ENCODE measurements at places on chromosomes 16 and 17.

GRCh38 chr16:62225675-62226074, 189.4 kb upstream of the CDH8 start:
- peak; percentile 76 for DNase-seq

DNA sequence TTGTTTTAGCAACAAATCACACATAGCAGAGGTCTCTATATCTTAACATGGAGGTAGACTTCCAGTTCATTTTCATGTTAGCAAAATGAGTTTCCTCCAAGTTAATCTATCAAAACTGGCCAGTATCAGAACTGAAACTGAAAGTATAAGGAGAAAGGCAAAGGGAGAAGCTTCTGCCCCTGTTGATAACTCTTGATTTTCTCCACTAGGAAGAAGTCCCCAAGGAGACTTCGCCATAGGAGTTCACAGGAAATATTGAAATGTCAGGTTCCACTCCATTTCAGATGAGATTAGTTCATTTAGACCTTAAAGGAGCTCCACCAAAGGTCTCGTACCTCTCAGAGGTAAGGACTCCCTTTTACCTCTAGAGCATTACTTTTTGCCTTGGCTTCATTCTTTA, 1.2 kb upstream of the OGFOD3 start:
- DNase-seq, result no peak

GRCh38 chr17:57530508-57530907, 214.6 kb downstream of the CCDC182 start:
- no peak for DNase-seq

GRCh38 chr17:8466873-8467272, 31.2 kb downstream of the NDEL1 start:
- DNase-seq, result no peak

- DNase-seq, result no peak
Observed at GRCh38 chr17:76032073-76032779, 5.1 kb upstream of the EVPL start.

- DNase-seq, result no peak
Observed at GRCh38 chr16:83392743-83393142, 415.0 kb upstream of the HSBP1 start.

DNA sequence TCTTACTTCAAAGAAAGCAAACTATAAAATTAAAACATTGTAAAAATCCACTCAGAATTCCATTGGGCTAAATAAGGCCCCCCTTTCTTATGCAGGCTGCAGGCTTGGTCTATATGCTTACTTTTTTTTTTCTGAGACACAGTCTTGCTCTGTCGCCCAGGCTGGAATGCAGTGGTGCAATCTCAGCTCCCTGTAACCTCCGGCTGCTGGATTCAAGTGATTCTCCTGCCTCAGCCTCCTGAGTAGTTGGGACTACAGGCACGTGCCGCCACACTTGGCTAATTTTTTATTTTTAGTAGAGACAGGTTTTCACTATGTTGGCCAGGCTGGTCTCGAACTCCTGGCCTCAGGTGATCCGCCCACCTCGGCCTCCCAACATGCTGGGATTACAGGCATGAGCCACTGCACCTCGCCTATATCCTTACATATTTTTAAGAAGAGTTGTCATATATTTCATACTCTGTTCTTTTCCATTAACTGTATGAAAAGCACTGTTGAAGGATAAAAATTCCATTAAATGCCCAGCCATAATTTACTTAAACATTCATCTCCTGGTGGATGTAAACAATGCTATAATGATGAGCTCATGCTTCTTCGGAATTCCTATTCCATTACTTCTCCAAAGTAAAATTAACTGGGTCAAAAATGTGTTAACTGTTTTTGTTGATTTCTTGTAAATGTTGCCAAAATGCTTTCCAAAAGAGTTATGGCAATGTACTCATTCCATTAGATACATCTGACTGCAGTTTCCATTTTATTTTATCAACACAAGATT, 17.8 kb downstream of the SNN start:
- DNase-seq, result peak; percentile 41

- no peak for DNase-seq
Observed at GRCh38 chr17:5065227-5065744, 13.0 kb upstream of the ZFP3 start.

DNA sequence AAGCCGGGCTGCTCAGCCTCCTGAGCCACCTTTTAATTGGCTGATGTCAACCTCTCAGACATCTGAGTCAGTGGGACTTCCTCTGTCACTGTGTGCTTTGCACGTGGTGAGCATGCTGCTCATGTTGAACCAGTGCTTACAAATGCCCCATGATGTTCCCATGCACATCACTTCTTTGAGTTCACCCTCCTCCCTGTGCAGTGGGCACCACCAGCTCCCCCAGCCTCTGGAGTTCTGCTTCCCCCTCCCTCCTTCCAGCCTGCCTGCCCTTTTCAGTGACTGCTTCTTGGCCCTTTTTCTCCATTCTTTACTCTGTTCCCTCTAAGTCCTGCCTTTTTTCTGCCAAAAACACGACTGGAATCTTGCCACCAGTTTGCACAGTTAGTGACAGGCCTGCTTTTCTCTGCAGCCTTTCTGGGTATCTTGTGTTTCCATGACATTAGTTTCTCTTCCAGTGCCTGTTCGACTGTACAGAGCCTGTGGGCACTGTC, 41.6 kb downstream of the USP10 start:
- DNase-seq, result peak; percentile 5

- peak; percentile 44 for DNase-seq
Observed at GRCh38 chr16:2250652-2251295, 613 bp downstream of the ECI1 start.

GRCh38 chr16:54942353-54942943, 11.8 kb downstream of the IRX5 start:
- DNase-seq, result no peak

DNA sequence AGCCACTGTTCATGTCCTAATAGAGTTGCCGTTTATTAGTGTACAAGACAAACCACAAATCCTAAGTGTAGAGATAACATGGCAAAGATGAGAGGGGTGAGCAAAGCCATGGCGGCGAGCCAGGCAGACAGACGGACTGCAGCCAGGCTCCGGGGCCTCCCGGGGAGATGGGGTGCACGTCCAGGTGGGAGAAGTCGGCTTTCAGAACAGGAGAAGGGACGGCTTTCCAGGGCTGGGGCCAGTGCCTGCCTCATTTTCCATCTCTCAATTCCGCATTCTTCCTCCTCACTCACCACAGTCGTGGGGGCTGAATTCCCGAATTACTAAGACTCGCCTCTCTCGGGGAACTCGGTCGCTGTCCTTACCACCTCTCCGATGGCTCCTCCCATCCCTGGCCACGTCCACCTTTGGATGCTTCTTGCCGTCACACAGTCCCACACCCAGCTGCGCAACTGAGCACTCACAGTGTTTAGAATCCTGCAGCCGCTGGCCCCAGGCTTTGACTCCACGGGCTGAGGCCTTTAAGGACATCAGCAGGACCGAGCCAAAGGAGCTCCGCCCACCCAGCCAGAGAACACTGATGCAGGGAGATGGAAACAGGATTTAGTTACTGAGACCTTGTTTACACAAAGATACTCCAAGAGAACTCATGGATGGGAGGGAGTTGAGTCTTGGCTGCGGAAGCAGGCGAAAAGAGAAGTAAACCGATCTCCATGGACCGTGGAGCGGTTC, 59.7 kb downstream of the RNF112 start:
- DNase-seq, result no peak

DNA sequence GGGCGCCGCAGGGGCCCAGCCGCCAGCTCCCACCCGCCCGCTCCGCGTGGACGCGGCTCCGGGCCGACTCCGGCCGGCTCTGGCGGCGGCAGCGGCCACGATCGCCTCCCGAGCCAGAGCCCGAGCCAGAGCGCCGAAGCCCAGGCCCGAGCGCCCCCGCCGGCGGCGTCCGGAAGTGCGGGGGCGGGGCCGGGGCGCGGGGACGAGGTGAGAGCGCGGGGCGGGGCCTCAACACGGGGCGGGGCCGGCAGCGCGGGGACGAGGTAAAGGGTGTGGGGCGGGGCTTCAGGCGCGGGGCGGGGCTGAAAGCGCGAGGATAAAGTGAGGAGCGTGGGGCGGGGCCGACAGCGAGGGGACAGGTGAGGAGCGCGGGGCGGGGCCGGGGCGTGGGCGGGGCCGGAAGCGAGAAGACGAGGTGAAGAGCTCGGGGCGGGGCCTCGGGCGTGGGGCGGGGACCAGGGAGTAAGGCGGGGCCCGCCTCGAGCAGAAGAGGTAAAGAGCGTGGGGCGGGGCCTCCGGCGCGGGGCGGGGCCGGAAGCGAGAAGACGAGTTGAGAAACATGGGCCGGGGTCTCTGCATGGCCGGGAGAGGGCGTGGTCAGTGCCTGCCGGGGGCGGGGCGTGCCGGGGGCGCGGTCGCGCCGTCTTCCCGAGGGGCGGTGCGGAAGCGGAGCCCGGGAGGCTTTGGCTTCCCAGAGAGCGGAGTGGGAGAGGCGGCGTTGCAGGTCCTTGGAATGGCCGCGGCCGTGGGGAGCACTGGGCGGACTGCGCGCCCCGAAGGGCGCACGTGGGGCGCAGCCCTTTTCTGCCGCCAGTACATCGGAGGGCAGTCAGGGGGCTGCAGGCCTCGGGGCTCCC, at the start of gene AXIN1:
TSS of gene AXIN1 (minus strand) at position 177 of the 857 bp plus-strand sequence. CDS start 5,698 bp downstream, outside the sequence.
- peak; percentile 99 for DNase-seq

GRCh38 chr16:69564845-69565670, 708 bp upstream of the NFAT5 start:
- DNase-seq, result no peak

GRCh38 chr17:66682283-66682682, 152.6 kb upstream of the CACNG5 start:
- no peak for DNase-seq

- no peak for DNase-seq
Observed at GRCh38 chr17:81890447-81891302, 711 bp downstream of the ALYREF start.

DNA sequence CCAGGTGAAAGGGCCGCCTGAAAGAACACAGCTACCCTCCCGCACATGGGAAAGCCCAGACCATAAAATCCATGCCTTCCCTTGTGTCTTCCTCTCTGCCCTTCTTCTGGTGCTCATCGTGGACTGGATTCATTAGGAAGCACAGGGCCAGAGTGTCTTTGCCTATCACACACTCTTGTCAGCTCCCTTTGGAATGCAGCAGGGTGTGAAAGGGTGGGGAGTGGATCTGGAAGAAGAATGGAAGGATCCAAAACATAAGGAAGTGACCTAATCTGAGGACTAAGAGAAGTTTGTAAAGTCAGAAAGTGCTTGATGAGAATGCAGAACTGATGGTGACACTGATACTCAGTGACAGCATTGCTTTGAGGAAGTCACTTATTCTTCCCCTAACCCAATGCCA, 1147.3 kb upstream of the GOT2 start:
- DNase-seq, result no peak

DNA sequence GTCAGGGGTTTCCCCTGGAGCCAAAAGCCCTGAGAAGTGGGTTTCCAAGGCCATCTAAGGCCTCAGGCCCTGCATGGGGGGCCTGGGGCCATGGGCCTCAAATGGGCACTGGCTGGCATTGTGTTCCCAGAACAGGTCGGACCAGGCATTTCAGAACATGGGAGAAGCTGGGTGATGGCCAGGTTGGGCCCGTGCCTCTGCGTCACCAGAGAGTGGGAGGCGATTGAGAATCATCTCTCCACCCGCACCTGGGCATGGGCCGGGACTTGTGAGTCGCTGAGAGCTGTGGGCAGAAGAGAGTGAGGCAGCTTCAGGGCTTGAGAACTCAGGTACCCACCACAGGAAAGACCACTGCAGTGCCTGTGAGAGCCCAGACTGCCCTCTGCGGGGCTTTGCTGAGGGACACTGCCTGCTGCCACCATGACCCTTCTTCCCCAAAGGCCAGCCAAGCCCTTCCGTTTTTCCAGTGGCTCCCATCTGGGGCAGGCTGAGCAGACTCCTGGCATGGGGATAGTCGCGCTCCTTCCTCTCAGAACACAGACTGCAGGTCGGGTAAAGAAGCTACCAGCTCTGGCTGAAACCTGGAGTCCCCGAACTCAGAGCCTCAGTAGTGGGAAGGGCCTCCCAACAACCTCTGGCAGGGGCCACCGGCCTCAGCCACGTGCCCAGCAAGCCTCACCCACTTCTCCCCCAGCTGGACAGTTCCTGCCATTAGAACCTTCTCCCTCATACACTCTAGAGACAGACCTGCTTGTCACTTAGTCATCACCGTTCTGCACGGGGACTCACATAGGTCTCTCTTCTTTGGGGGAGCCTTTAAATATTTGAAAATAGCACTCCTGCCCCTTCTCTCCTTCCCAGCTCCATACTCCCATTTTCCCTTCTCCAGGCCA, 1.6 kb downstream of the RAB11FIP4 start:
- DNase-seq, result no peak

GRCh38 chr16:86427433-86427851, 82.9 kb upstream of the FOXF1 start:
- DNase-seq, result no peak

DNA sequence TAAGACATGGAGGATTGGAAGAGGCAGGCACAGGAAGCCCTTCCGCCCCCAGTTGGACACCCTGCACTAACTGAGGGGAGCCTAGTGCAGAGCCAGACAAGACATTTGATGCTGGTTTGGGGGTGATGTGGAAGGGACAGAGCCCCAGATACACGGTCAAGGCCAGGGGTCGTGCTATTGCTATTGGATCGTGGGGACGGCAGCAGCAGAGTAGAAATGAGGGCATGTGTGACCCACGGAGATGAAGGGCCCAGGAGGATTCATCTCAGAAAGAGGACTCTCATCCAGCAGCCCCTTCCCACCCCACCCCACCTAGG, 2.0 kb upstream of the VAMP2 start:
- no peak for DNase-seq

All from MG63 (cell line).